ENCODE measurements at places on chromosomes 13 and 19.

DNA sequence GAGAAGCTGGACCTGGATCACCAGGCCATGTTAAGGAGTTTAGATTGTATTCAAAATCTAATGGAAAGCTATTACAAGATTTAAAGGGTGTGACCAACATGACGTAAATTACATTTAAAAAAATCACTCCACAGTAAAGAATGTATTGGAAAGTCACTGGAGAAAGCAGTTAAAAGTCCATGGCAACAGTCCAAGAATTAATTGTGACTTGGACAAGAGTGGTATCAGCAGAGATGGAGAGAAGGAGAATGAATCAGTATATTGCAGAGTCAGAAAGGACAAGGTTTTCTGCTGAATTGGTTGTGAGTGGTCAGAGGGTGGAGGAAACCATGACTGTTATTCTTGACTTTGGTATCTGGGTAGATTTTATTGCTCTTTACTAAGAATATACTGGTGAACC, 535.1 kb upstream of the SLITRK1 start:
- no peak for DNase-seq

- DNase-seq, result no peak
These were observed 2.4 kb downstream of the PAK4 start for GRCh38 chr19:39127812-39128515.

GRCh38 chr19:48556163-48556562, 4.2 kb downstream of the SULT2B1 start:
- DNase-seq, result no peak

GRCh38 chr13:93174260-93174659, 52.3 kb upstream of the GPC6 start:
- DNase-seq, result no peak

DNA sequence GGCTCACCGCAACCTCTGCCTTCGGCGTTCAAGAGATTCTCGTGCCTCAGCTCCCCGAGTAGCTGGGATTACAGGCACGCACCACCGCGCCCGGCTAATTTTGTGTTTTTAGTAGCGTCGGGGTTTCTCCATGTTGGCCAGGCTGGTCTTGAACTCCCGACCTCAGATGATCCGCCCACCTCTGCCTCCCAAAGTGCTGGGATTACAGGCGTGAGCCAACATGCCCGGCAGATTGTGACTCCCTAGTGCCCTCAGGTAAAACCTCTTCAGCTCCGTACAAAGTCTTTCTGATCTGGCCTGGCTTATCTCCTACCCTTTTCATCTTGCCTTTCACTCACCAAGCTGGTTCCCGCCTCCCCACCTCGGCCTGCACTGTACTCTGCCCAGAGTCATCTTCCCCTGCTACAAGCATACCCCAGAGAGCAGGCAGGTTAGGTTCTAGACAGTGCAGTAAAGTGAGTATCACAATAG, 15.0 kb downstream of the BICRA start:
- DNase-seq, result no peak

GRCh38 chr19:33690378-33691029, 68.8 kb downstream of the CHST8 start:
- DNase-seq, result no peak

DNA sequence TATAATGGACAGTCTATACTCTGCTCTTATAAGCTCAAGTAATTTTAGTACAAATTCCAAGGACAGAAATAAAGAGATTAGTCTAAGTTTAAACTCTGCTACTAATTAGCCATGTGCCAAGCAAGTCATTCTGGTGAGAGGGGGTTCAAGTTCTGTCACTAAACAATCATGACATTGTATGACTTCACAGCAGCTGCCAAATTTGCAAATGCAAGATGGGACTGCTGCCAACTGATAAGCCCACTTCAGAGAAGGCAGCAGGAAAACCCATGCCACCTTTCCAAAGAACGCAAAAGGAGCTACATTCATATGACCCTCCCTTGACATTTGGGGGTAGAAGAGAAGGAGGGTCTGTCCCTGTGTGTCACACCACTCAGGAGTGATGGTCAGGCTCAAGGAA, 60.7 kb upstream of the RFXAP start:
- no peak for DNase-seq

DNA sequence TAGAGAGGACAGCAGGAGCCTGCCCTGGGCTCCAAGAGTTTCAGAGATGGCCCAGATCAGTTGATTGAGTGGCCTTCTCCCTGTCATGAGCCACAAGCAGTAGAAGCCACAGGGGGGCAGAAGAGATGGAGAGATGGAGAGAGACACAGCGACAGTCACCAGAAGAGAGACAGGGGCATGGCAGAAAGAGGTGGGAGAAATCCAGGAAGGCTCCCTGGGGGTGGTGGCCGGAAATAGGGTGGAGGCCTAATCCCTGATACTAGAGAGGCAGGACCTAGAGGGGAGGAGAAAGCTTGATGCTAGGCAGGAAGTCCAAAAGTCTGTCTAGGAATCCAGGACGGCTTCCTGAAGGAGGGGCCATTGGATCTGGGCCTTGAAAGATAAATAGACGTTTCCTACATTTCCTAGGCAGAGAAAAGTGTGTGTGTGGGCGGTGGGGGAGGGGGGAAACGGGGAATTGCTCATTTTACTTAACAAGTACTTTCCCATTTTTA, 9.6 kb upstream of the TPM4 start:
- DNase-seq, result peak; percentile 25

- no peak for DNase-seq
These were observed 5.2 kb downstream of the GRTP1 start for GRCh38 chr13:113358653-113359190.

DNA sequence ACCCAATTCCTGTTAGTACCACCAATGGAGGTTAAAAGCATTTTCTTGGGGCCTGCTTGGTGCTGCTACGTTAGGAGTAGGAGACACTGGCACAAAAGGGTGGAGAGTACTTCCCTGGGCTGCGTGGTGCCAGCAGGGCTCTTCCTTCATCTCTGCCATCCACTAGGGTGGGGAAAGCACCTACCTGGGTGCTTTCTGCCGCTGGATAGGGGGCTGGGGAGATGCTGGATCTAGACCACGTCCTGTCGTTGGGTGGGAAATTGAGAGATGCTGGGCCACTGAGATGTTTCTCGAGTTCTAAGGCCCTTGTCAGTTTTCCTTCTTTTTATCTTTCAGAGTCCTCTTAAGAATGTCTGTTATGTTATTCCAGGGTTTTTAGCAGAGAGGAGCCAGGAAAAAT, 6.7 kb upstream of the FCGBP start:
- no peak for DNase-seq

- DNase-seq, result peak; percentile 51
These were observed 687 bp downstream of the ILF3 start for GRCh38 chr19:10654610-10655456.

DNA sequence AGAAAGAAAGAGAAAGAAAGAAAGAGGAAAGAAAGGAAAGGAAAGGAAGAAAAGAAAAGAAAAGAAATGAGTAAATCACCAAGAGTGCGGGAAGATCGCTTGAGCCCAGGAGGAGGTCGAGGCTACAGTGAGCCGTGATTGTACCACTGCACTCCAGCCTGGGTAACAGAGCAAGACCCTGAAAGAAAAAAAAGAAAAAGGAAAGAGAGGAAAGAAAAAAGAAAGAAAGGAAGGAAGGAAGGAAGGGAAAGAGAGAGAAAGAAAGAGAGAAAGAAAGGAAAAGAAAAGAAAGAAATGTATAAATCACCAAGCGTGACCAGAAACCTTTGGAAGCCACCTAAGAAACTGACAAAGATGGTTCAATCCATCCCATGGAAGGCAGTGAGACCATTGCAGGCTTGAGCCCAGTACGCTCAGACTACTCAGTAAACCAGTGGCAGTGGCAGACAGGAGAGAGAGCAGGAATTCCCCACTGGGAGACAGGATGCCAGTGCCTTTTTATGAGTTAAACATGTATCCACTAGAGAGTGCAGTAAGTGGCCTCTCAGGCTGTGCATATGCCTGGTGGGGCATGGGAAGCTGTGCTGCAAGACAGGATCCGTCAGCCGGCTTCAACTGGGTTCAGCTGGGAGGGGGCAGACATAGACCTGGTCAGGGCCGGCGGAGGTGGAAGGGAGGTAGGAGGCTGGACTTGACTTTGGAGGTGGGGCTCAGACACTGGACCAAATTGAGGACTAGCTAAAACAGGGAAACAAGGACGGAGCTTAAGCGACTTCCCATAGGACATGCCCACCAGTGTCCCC, 4.8 kb downstream of the GPR42 start:
- DNase-seq, result no peak

GRCh38 chr19:664913-665443, 2.0 kb upstream of the RNF126 start:
- peak; percentile 56 for DNase-seq

DNA sequence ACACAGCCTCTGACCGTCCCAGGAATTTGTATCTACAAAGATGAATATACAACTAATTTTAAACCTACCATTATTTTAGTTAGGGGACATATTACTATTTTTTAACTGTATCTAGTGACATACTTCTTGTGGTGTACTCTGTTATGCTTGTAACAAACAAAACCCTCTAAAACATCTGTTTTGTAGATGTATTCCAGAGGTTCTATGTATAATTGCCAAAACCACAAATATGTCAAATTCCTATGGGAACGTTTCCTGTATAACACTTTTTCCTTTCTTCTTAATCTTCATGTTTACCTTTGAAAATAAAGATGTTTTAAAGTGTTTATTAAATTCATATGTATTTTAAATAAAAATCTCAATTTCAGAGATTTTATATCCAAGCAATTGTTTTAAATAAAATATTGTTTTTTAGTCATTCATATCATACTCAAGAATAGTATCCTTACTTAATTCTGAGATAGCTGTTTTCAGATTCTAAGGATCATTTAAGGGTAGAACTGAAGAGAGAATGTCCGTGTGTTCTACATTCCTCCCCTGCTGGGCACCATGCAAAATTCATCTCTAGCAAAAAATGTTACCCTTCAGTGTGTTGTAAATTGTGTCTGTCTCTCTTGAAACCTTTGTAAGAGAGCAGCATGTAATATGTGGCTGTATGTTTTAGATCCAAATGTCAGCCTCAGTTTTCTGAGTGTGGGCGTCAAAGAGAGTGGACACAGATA, 1327.7 kb downstream of the EFNB2 start:
- no peak for DNase-seq

GRCh38 chr19:16885166-16885565, 3.6 kb upstream of the F2RL3 start:
- no peak for DNase-seq

GRCh38 chr13:52849291-52850071, 1.0 kb upstream of the PCDH8 start:
- DNase-seq, result no peak

GRCh38 chr19:7844405-7844804, 14.4 kb downstream of the EVI5L start:
- DNase-seq, result no peak

DNA sequence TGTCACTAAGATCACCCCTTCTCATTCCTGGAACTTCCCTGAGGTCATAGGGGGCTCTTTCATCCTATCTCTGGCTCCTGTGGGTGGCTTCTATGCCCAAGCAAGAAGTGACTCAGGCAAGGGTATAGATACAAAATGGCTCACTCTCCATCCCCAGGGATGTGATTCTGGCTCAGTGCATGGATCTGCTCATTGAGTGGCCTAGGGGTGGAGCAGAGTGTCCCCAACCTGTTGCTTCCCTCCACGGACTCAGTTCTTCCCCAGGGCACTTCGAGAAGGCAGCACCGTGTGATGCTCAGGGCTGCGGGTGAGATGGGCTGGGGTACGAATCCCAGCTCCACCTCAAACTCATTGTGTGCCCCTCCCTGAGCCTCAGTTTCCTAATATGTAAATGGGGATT, 136.4 kb downstream of the PTPRS start:
- no peak for DNase-seq

DNA sequence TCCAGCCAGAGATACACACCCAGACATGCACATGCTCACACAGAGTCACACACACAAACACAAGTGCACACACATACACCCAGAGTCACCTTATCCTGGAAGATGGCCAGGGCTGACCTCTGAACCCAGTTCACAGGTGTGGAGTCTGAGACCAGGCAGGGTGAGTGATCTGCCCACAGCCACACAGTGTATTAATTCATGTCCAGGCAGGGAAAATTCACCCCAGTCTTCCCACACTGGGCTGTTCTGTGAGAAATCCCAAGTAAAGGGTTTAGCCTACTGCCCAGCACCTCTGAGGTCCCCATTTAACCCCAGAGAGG, 2.0 kb downstream of the POU2F2 start:
- no peak for DNase-seq

DNA sequence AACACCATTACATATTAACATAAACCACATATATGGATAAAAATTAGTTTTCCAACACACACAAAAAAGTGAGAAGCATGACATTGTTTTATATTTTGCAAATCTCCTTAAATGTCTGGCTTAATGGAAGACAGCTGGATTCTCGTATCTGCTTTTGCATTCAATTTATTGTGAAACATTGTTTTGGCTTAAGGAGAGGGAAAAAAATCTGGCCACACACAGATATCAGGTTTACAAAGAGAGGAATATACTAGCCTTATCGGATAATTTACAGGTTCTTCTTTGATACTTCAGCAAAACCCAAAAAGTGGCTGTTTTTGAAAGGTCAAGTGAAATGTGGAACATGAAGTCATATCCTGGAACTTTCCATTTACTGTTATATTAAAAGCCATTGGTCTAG, 523.5 kb upstream of the ARGLU1 start:
- no peak for DNase-seq

GRCh38 chr13:22629374-22629773, 551.4 kb upstream of the SGCG start:
- DNase-seq, result no peak

DNA sequence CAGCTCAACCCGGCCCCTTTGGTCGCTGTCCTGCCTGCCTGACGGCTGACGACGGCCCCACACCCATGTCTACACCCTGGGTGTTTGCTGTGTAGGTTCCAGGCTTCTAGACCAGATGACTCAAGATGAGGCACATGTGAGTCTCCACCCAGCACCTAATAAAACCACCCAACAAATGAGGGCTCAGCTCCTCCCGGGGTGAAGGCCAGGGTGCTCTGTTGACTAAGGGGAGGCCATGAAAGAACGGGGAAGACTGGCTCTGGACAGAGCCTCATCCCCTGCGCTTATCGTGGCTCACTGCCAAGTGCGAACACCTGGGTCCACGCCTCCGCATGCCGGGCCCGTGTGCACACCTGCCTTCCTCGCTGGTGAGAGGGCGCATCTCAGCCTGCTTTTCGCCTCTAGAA, 39.6 kb downstream of the COL4A2 start:
- no peak for DNase-seq

DNA sequence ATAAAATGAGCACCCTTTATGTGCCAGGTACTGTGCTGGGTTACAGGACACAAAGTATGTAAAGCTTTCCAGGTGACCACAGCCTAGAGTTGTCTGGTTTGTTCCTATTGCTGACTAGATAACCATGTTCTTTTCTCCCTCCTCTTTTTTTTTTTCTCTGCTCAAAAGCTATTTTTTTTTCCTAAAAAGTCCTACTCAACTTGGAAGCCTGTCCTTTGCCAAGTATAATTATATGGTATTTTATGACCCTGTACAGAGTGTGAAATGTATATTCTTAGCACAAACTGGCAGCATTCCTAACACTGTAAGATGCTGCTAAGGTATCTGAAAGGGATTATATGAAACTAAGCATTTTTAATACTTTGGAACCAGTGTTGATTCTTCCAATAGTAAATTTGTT, 171.0 kb downstream of the GPC6 start:
- no peak for DNase-seq

DNA sequence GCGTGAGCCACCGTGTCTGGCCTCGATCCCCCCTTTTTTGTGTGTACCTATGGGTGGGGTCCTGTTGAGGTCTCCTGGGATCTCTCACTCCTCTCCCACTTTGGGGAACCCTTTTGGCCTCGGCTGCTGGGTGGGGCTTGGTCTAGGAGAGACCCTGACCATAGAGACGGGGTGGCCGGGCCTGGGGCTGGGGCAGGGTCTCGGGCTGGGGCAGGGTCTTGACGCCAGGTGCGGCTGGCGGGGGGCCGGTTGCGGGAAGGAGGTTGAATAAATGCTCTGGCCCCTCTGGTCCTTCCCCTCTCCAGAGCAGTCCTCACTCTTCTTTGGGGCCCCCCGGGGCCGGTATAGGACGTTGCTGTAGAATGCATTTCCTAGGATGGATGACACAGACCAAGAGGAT, 9.7 kb downstream of the TMIGD2 start:
- DNase-seq, result no peak
